NCI-H345 (cell line): ENCODE measurements at places on chromosomes 1 and 21.
A peak's percentile ranks its signal among the peaks of the same experiment; 100 is the strongest.

DNA sequence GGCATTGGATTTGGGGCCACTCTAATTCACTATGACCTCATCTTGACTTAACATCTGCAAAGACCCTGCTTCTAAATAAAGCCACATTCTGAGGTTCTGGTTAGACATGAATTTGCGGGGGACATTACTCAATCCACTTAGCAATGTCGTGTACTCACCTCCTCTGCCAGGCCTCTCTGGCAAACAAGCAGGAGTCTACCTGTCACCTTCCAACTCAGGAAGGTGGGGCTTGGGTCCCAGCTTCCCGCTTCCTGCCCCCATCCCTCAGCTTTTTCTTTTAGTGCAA lies 177.8 kb downstream of the PSMG1 start:
- no peak for DNase-seq

GRCh38 chr1:63612971-63613370 lies 19.8 kb downstream of the PGM1 start:
- DNase-seq = no peak

DNA sequence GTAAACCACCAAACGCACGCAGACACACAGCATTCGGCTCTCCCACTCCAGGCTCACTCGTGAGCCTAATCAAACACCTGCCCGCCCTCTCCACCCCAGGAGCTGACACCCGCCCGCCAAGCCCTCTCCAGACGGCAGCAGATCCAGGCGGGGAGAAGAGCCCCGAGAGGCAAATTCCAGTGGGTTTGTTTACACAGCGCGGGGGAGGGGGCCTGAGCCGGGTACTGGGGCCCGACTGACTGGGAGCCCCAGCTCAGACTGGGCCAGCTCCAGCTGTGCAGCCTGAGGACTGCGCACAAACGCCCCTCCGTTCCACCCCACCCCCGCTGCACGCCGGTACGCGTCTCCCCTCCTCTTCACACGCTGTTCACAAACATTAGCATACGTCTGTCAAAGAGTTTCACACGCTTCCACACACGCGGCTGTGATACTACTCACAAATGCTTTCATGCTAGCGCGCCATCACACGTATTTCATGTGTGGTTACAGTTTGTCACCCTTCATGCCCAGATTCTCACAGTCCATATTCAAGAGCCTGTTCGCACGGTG lies 1.0 kb upstream of the EFNA1 start:
- peak; percentile 65 for DNase-seq

DNA sequence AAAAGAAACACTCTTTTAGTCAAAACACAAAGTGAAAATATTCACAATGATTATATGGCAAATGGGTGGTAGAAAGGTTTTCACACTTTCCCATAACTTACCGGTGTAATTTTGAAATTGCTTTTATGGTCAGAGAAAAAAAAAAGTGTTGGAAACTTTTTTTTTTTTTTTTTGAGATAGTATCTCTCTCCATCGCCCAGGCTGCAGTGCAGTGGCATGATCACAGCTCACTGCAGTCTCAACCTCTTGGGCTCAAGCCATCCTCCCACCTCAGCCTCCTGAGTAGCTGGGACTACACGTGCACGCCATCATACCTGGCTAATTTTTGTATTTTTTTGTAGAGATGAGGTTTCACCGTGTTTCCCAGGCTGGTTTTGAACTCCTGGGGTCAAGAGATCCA lies 3.3 kb downstream of the IFNGR2 start:
- no peak for DNase-seq

DNA sequence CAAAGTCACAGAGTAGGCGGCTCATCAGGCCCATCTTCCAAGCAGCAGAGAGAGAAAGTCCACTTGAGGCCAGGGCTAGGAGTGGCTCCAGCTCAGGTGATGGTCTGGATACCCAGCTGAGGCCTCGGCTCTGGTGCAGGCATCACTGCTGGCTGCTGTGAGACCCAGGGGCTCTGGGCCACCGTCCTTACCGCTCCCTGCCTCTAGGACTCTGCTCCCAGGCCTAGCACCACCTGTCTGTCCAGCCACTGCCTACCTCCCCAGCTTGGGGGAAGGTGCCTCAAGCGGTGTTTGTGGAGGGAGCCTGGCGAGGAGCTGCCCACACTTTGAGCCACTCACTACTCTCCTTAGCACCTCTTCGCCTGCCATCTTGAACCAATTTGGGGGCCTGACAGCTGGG lies 57.9 kb downstream of the DMRTB1 start:
- no peak for DNase-seq

DNA sequence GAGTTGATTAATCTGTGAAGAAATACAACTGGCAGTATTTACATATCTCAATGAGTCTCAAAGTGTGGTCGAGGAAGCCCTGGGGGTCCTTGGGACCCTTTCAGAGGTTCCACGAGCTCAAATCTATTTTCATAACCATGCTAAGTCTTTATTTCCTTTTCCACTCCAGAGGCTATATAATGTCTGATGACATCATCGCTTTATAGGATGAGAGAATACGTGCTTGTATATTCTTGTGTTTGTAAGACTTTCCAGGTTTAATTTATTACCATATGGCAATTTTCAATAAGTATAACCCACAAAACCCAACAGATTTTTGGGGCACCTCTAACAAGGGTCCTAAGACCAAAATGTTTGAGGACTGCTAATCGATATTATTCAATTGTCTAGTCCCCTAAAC lies 1.4 kb upstream of the SLC19A2 start:
- no peak for DNase-seq

DNA sequence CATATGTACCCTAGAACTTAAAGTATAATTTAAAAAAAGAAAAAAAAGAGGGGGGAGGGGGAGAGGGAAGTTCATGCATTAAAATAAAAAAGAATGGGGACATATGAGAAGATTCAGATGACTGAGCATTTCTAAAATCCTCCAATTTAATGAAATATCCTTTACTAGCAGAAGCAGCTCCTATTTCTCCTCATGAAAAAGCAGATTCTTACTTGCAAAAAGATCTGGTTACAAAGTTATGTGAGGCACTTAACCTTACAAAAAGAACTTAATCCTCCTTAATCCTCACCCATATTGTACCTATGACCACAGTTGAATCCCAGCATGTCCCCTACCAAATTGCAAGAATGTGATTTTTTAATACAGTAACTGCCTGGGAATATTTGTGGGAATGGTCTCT lies 298.5 kb downstream of the SRGAP2C start:
- no peak for DNase-seq

DNA sequence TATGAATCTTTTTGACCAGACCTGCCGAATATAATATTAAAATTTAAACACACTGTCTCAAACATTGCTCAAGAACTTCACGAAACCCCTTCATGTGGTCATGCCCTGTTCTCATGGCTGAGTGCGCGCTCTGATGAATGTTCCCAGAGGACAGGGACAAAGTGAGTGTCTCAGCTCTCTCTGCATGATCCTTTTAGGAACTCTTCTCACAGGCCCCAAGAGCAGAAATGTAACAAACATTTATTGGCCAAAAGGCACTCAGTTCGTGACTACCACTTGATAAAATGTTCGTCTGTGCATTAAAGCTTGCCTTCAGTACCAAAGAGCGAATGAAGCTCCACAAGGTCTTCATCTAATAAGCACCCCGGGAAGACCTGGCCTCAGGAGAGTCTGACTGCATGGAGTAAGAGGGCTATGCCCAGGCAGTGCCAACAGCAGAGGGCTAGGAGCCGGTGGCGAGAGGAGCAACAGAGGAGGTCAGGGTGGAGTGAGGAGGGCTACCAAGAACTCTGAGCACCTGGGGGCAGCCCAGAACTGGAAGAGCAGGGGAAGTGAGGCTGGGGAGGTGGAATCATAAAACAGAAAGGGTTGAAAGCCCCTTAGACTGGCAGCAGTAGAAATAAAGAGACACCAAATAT lies 171.1 kb downstream of the RHOU start:
- DNase-seq = no peak

DNA sequence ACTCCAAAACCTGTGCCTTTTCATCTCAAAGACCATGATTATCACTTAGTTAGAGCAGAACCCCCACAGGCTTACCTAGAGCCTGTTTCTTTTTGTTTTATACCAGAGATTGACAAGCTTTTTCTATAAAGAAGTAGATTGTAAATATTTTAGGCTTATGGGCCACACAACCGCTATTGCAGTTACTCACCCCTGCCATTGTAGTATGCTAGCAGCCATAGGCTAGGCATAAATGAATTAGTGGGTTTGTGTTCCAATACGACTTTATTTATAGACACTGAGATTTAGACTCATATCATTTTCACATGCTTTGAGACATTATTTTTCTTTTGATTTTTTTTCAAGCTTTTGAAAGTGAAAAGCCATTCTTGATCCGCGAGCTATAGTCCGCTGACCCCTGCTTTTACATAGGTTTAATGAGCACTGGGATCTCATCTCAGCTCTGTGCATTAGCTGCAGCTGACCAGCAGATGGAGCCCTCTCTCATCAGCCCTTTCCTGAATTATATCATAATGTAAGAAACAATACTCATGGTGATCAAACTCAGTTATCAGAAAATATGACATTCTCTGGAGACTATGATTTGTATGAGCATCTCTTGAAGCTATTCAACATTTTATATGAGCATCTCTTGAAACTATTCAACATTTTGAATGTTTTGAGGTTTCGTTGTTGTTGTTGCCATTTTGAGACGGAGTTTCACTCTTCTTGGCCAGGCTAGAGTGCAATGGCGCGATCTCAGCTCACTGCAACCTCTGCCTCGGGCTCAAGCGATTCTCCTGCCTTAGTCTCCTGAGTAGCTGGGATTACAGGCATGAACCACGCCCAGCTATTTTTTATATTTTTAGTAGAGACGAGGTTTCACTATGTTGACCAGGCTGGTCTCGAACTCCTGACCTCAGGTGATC lies 111.9 kb upstream of the L1TD1 start:
- peak; percentile 22 for DNase-seq

- DNase-seq = no peak
Observed at GRCh38 chr1:27666294-27666693, 5.7 kb downstream of the IFI6 start.

DNA sequence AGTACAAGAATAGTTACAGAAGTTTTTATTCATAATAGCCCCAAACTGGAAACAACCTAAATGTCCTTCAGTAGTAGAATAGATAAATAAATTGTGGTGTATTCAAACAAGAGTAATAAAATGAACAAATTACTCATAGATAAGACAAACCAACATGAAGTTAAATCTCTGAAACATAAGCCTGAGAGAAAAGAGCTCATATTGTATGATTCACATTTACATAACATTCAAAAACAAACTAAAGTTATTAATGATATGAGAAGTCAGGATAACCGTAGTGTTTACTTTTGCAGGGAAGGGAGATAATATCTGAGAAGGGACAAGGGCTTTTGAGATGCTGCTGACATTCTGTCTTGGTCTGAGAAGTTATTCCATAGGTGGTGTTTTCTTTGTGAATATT lies 13.5 kb downstream of the STPG1 start:
- DNase-seq = no peak

GRCh38 chr1:209109001-209109785 lies 474.3 kb upstream of the CAMK1G start:
- DNase-seq = no peak

DNA sequence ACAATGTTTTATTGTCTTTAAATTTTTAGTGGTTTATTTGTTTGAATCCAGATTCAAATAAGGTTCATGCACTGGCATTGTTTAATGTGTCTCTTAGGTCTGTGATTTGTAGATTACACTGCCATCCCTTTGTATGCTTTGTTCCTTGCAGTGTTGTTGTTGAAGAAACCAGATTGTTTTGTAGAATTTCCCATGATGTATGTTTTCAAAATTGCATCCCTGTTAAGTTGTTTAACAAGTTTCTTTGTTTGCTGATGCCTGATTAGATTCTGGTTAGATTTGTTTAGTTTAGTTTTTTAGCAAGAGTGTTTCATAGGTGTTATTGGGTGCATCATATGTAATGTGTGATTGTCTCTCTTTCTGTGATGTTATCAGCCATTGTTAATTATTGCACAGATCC lies 5.5 kb upstream of the AVPR1B start:
- no peak for DNase-seq

DNA sequence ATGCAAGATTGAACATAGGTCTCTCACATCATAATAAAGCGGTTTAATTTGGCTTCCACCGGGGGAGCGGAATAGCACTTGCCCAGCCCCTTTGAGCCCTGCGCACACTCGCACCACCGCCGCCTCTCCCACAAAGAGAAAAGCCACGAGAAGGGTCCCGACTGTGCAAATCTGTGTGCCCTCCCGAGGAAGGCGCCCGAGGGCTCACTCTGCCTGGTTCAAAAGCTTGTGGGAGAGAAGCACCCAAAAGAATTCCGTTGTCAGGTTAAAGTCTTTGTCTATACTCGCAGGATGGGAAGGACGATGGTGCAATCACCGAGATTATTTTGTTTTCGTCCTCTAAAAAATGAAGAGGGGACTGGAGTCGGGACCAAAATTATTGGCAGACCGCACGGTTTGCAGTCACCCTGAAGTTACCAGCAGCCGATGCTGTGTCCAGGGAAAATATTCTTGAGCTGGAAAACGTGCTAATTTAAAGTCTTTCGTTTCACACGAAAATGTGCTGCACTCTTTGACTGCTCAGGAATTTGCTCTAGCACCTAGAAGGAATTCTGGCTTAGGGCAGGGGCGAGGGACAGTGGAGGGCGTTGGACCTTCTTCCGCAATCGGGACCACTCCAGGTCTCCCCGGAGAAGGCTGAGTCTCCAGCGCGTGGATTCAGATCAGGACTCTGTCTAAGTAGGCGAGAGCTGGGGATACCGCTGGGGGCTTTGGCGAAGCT lies 6.6 kb upstream of the SIM2 start:
- DNase-seq = no peak

- no peak for DNase-seq
Observed at GRCh38 chr1:28865997-28866650, 48.2 kb upstream of the EPB41 start.

GRCh38 chr1:221772117-221772516 lies 30.2 kb upstream of the DUSP10 start:
- DNase-seq = no peak
